ENCODE measurements at places on chromosomes 16 and 17. TPM values are rescaled to one million over a fixed set of nuclear protein-coding genes. Genes with fewer than 3 reads are reported as not detected.

The FOXL1 gene
- not detected for total RNA-seq

The DGKE gene
- 31.8 TPM for total RNA-seq

The KRTAP4-1 gene
- not detected for total RNA-seq

The TEX2 gene
- total RNA-seq, result 12.0 TPM

The KCNJ16 gene
- total RNA-seq, result not detected

The ZNF48 gene
- total RNA-seq, result 14.3 TPM

Measured in activated naive CD4-positive, alpha-beta T cell treated with anti-CD3 and anti-CD28 coated beads, Interleukin-2, amount 10 ng/mL, durations not matched to agents 5 hours and 36 hours (primary cell).